ENCODE measurements at places on chromosomes 7 and 10. TPM values are rescaled to one million over a fixed set of nuclear protein-coding genes. Genes with fewer than 3 reads are reported as not detected.

IFIT1B gene
- not detected for total RNA-seq

OR2A1 gene
- total RNA-seq: not detected

MARVELD1 gene
- total RNA-seq: 7.1 TPM

GRCh38 chr7:25009257-25009656, 29.3 kb upstream of the OSBPL3 start:
- DNase-seq: no peak

GRCh38 chr10:47321521-47322195, 596 bp upstream of the GDF2 start:
- no peak for DNase-seq

DNA sequence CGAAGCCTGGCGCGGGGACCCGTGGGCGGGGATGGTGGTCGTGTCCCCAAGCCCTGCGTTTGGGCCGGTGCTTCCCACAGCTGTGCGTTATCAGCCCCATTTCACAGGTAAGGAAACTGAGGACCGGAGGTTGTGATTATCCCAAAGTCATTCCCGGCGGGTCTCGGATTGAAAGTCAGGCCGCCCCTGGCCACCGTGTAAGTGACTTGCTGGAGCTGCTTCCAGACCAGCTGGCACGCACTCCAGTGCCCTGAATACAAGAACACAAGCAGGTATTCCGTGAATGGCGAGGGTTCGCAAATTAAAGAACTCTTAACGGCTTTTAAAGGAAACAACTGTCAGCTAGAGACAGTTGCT, 675 bp upstream of the ATE1 start:
- peak; percentile 55 for DNase-seq

DNA sequence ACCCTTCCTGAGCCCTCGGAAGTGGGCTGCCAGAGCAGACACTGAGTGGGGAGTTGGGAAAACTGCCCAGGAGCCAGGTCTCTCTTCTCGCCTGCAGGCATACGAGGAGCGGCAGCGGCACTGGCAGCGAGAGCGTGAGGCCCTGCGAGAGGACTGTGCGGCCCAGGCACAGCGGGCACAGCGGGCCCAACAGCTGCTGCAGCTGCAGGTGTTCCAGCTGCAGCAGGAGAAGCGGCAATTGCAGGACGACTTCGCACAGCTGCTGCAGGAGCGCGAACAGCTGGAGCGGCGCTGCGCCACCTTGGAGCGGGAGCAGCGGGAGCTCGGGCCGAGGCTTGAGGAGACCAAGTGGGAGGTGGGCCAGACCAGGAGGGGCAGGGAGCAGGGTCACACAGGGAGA, 5.8 kb downstream of the LZTS2 start:
- no peak for DNase-seq

GRCh38 chr10:116974456-116975005, 30.5 kb downstream of the SHTN1 start:
- no peak for DNase-seq

DNA sequence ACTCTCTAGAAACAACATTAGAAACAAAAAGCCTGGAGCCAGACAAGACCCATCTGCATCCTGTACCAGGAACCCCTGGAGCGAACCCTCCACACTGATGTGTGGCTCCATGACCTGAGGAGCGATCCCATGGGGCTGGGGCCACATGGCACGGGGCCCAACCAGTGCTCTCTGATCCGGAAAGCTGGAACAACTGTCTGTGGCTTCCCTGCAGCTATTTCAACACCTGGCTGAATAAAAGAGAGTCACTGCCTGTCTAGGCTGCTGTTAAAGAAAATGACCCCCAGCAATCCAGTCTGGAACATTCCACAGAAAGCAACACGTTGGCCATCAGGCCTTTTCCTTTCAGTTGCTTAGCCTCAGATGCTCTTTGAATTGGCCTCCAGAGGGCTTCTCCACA, 20.9 kb downstream of the UROS start:
- DNase-seq: no peak

- DNase-seq: no peak
These were observed 79.5 kb downstream of the EBF3 start for GRCh38 chr10:129884398-129885078.

DNA sequence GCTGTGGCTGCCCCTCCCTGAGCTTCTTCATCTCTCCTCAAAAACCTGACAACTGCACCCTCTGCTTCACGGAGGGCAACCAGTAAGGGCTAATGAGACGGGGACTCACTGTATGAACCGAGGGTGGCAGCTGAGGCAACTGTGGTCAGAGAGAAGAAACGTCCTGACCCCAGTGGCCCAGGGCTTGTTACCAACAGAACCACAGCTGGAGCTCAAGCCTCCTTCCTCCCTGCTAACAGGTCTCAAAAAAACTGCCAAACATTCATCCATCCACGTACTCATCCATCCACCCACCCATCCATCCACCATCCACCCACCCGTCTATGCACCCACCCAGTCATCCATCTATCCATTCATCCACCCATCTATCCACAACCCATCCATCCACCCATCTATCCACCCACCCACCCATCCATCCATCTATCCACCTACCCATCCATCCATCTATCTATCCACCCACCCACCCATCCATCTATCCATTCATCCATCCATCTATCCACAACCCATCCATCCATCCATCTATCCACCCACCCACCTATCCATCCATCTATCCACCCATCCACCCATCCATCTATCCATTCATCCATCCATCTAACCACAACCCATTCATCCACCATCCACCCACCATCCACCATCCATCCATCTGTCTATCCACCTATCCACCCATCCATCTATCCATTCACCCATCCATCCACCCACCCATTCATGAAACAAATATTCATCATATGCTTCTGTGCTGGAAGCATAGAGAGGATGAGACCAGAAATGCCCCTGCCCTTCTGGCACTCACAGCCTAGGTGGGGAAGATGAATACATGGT, 111.7 kb downstream of the PDGFA start:
- DNase-seq: no peak

- no peak for DNase-seq
These were observed 165.9 kb upstream of the PLXNA4 start for GRCh38 chr7:132742189-132742612.
